ENCODE measurements at places on chromosomes 4 and X. TPM values are rescaled to one million over a fixed set of nuclear protein-coding genes. Genes with fewer than 3 reads are reported as not detected.

Gene TREX2
- polyA plus RNA-seq: not detected

Gene MTTP
- polyA plus RNA-seq: 0.04 TPM

GRCh38 chr4:59058543-59058942, 1948.4 kb upstream of the IGFBP7 start:
- DNase-seq: no peak

- no peak for DNase-seq
Observed at GRCh38 chr4:11424000-11424399, 4.7 kb downstream of the HS3ST1 start.

Gene EVC
- 0.91 TPM for polyA plus RNA-seq

Gene TMEM271
- not detected for polyA plus RNA-seq

DNA sequence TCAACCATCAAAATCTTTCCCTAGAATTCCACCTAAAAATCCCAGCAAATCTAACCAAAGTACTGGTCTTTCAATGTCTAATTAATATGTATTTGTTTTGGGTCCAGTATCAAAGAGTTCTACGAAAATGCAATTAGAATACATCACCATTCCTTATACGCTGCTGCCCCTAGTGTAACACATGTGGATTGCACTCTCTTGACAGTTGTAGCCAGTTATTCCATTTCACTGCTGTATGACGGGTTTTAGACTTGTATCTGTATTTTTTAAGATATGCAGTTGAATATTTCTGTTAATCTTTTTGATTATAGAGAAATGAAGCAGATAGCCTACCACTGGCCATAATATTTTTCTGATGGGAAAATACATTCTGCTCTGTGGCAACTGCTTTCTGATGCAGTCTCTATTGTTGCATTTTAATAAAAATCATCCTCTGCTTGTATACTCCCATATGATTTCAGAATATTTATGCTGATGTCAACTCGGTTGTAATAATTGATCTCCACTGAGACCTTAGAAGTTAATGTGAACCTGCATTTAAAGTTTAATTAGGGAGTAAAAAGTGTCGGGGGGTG, 17.1 kb upstream of the PAGE2B start:
- DNase-seq: no peak

GRCh38 chr4:158020176-158020575, 152.6 kb downstream of the GASK1B start:
- no peak for DNase-seq

DNA sequence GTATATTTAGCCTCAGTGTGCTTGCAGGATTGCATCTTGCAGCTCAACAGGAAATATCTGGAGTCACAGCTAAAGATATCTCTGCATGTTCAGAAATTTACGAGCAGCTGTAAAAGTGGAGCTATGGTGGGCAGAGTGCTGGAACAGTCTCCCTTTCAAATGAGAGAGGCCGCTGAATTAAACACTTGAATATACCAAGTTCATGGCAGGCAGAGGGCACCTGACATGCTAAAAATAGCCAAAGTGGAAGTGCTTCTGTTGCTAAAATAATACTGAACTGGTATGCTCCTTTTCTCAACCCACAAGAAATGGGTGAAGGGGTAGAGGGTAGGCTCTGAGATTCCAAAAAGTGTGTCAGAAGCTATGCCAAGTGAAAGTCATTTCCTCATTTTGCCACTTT, 98.1 kb downstream of the MGST2 start:
- no peak for DNase-seq

DNA sequence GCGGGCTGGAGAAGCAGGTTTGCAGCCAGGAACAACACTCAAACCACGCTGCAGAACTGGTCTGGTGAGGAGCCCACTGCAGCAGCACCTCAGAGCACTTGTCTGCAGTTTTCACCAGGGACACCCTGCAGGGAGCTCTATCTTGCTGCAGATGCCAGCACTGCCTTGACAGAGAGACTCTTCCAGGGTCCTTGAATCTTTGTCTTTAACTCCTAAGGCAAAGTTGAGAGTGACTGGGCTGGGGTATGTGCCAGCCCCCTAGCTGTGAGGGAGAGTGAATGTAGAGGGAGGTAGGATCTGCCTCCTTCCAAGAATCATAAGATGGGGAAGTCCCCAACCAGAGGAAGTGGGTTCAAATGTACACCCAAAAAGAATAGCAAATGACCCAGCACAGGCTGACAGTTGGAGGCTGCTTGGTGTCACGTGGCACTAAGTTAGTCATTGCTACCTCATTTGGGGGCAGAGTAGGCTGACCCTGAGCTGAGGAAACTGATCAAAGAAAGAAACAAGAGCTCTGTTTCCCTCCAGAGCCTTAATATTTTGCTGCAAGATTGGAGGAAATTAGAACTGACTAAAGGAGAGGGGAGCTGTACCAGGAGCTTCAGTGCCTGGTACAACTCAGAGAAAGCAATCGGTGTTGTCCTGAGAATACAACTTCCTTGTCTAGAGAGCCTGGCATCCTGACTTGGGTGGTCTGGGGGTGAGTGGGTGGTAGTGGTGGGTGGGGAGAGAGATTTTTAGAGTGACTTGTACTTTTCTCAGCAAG, 28.2 kb upstream of the HUWE1 start:
- DNase-seq: no peak

- DNase-seq: no peak
Observed at GRCh38 chrX:11759172-11759460, 1.1 kb downstream of the MSL3 start.

- no peak for DNase-seq
Observed at GRCh38 chr4:140213116-140213515, 59.1 kb upstream of the MAML3 start.

Gene IDUA
- 1.9 TPM for polyA plus RNA-seq

DNA sequence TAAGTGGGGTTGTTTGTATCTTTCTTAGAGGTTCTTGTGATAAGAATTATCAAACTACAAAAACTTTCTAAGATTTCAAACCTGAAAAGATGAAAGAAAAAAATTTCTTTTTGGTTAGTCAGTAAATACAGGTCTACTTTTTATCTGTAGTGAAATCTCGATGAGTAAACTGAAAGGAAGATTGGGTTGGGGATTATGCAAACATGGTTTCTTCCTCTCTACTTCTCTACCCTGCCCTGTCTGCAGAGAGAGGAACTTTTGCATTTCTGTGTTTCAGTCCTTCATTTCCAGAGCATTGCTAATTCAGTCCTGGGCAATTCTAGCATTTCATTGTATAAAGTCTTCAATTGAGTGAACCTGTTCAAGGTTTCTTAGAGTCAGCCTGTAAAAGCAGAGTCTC, 51.6 kb upstream of the IL2 start:
- no peak for DNase-seq

- no peak for DNase-seq
Observed at GRCh38 chr4:23937173-23937572, 47.3 kb upstream of the PPARGC1A start.

DNA sequence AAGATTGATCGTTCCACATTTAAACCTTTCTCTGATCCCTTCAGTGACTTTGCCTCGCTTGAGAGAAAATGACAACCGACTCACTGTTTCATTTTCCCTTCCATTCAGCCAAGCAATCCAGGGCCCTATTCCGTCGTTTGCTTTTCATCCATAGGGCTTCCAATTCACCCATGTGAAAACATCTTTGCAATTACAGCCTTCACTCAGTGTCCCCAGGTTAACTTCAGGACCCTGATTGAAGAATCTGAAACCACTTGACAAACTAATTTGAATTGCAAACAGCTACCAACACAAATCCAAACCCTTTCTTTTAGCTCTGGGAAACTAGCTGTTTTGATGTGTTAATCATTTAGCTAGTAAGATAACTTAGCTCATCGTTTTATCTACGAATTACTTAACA, 120.2 kb upstream of the FAM9C start:
- no peak for DNase-seq

DNA sequence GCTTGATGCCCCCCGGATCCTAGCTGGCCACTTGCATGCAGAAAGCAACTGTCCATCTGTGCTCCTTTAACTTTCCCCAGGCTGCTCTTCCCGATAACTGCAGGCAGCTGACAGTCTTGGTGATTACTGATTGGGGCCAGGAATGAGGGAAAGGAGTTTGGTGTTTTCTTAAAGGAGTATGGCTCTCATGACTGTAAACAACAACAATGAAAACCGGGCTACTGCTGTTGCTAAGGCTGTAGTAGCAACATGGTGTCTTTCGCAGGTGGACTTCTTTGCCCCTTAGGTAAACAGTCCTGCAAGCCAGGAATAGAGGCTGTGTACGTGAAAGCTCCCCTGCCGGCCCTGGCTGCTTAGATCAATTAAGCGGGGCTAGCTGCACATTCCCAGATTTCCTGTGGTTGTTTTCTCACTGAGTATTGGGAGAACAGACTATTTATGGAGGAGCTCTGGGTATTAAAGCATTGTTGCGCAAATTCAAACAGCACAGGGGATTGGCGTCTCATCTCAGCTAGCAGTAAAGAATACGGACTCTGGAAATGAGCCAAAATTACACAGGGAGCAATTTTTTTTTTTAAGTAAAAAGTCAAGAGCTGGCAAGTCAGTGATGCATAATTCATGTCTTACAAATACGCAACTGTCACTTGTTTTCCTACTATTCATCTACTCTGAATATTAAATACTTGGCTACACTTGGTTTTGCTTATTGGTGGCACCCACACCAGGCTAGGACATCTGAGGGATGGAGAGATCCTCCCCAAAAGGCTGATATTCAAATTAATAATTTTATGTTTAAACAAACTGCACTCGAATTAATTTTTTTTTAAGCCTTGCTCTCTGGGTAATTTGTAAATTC, 61.6 kb upstream of the NAP1L5 start:
- DNase-seq: no peak

- no peak for DNase-seq
Observed at GRCh38 chrX:8067754-8068462, 103.2 kb downstream of the VCX2 start.

- DNase-seq: no peak
Observed at GRCh38 chr4:96149894-96150293, 310.0 kb downstream of the PDHA2 start.

Gene BBS12
- polyA plus RNA-seq: 0.76 TPM

DNA sequence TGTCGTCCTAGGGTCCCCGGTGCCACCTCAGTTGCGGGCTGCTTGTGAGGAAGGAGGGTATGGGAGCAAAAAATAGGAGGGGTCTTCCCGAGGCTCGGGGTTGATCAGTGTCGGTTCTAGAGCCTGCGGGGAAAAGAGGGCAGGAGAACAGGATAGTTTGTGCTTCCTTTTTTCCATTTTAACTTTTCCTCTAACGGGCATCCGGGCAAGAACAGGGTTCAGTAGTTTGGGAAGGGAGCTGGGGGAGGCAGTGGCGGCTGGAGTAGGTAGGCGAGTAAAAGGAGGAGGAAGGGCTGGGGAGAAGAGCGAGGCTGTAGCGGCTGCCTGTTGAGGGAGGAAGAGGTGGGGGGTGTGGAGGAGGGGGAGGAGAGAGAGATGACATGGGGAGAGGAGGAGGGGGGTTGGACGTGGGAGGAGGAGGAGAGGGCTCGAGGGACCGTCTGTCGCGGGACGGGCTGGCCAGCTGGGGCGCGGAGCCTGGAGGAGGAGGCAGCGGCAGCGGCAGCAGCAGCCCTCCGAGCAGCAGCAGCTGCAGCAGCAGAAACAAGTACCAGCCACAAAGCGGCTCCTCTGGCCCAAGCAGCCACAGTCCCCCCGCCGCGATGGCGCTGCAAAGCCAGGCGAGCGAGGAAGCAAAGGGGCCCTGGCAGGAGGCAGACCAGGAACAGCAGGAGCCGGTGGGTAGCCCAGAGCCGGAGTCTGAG, at the start of gene SLC16A2:
TSS of gene SLC16A2 (plus strand) at position 458 of the 704 bp plus-strand sequence. CDS start at position 603, 145 bp downstream.
- peak; percentile 67 for DNase-seq

DNA sequence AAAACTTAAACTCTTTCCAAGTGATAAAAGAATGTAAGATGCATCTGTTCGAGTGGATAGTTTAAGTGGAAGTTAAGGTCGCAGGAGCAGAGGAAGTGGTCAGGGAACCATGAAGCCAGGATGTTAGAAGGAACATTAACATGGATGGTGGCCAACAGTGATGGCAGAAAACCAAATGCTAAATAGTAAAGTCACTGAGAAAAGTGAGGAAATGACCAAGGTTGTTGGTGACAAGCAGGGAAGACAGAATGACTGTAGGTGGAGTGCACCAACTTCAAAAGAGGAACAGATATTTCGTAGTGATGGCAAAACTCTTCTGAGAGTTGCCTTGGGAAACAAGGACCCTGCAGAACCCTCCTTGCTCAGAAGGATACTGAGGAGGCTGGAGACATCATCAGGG, 226.2 kb downstream of the PALLD start:
- no peak for DNase-seq

Gene IL2
- polyA plus RNA-seq: not detected

- DNase-seq: peak; percentile 85
Observed at GRCh38 chrX:150362599-150363481, at the start of gene MAMLD1. Gene MAMLD1, plus strand, starts transcription at chrX:150363317. Its CDS starts 82,200 bp downstream, at chrX:150445517.

Gene MSX1
- polyA plus RNA-seq: 1.1 TPM

Gene SPP1
- polyA plus RNA-seq: 5.5 TPM

- DNase-seq: no peak
Observed at GRCh38 chr4:6506616-6507140, 34.3 kb upstream of the PPP2R2C start.

- no peak for DNase-seq
Observed at GRCh38 chrX:905848-906566, 275.4 kb downstream of the SHOX start.

Gene WNK3
- polyA plus RNA-seq: 0.01 TPM

Gene SCRG1
- polyA plus RNA-seq: 0.03 TPM

DNA sequence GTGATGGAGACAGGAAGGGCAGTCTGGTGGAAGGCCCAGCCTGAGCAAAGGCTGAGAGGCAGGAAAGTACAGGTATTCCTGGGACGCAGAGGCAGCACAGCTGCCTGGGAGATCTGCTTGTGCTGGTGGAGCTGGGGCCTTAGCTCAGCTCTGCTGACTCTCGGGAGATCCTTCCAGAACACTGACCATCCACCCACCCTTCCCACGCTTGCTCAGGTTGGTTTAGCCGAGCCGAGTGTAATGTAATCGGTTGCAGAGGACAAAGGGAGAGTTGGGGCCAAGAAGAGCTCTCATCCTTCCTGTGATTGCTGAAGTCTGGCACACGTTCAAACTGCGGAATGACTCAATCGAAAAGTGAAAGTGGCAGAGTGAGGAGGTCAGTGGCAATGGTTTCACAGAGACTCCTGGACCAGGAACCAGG, 43.1 kb upstream of the GPR78 start:
- DNase-seq: peak; percentile 56

DNA sequence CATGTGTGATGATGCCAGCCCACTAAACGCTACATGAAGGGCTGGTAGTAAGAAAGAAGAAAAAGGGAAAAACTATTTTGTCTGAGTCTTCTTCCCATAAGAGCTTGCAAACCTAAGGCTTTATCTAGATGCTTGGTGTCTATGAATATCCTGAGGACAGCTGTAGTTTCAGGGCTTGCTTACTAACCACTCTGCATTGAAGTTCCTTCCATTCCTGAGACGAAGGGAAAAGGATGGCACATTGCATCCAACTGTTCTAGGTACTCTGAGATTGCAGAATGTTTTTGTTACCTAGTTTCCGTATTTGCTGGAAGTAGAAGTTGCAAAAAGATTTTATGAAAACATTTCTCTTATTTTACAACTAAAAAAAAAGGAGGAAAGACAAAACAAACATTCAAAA, 544.6 kb downstream of the IL15 start:
- no peak for DNase-seq

GRCh38 chrX:15384304-15384703, at the start of gene VEGFD:
Gene VEGFD, minus strand, starts transcription at chrX:15384413. Its CDS starts 467 bp downstream, at chrX:15383946.
- DNase-seq: no peak

- DNase-seq: no peak
Observed at GRCh38 chr4:128458816-128459215, 171.2 kb upstream of the PGRMC2 start.

All from psoas muscle (tissue), 8 donors.